ENCODE measurements at places on chromosomes 12 and 14.

- no peak for DNase-seq
Observed at GRCh38 chr14:77529213-77529612, 30.6 kb upstream of the ISM2 start.

DNA sequence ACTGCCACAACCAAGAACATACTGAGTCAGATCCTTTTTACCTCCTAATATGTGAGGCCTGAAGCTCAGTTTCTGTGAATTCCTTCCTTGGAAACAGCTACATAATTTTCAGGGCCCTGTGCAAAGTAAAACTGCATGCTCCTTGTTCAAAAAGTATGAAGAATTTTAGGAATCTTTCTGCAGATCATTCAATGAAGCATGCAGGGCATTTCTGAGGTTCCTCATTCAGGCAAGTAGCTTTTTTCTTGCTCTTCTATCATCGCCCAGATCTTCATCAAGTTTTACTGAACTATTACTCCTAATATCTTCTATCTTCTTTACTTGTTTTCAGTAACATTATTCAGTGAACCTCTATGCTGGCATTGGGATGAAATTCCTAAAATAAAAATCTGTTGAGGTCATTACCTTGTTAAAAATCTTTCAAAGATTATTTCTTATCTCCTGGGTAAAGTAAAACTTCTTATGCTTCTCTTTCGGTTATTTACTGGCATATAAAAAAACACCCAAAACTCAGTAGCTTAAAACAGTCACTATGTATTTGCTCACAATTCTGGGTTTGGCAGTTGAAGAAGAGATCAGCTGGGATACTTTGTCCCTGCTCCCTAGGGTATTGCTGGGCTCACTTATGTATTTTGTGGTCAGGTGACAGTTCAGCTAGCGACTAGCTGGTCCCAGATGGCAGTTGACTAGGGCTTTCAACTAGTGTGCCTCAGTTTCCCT, 42.6 kb upstream of the KRR1 start:
- no peak for DNase-seq

DNA sequence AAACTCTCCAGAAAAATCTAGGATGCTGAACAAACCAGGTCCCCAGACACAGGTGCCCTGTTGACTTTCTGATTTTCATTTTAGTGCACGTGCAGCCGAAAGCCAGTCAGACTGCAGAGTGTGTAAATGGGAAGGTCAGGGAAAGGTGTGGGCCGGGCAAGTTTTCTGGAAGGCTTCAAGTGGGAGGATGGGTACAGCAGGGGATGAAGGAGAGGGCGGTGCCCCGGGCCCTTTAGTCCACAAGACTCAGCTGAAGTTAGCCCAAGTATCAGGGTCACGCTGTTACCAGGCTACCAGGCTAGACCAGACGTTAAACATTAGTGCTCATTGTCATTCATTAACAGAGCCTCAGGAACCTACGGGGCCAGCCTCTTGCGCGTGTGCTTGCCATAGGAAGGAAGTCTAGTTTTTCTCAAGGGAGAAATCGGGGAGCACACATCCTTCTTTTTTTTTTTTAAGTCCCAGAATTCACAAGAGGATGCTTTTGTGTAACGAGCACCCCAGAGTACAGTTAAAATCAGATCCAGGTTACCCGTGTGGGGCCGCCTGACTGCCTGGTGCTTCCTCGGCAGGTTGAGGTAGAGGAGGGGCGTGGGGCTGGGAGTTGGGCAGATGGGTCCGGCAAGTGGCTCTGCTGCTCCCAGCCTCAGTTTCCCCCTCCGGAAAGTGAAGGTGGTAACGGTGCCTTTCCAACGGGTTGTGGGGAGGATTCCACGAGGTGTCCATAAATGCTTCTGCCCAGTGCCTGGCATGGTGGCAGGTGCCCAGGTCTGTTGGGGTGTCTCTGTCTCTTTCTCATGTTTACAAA, 19.1 kb downstream of the BCL7A start:
- DNase-seq, result no peak

- no peak for DNase-seq
Observed at GRCh38 chr12:51924551-51925319, 17.4 kb downstream of the ACVRL1 start.

DNA sequence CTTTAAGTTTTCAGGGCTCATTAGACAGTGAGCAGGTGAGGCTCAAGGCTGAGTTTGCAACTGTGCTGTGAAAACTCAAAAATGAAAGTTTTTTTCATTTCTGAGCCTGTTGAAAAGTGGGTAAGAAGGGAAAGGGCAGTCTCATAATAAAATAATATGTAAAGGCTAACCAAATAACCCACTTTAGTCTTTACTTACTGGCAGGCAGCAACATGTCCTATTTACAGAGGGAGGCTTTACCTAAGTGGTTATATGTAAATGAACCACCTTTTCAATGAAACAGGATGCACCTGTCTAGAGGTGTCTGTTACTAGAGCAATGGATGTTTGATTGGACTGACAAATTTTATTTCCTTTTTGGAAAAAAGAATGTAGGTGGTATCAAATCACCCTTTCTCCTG, 158.0 kb downstream of the ETV6 start:
- no peak for DNase-seq

- DNase-seq, result no peak
Observed at GRCh38 chr14:100709289-100710284, 17.1 kb upstream of the DLK1 start.

GRCh38 chr14:106538201-106538600, 1011.8 kb downstream of the TMEM121 start:
- no peak for DNase-seq

GRCh38 chr14:35112641-35113040, 9.1 kb downstream of the PPP2R3C start:
- no peak for DNase-seq

DNA sequence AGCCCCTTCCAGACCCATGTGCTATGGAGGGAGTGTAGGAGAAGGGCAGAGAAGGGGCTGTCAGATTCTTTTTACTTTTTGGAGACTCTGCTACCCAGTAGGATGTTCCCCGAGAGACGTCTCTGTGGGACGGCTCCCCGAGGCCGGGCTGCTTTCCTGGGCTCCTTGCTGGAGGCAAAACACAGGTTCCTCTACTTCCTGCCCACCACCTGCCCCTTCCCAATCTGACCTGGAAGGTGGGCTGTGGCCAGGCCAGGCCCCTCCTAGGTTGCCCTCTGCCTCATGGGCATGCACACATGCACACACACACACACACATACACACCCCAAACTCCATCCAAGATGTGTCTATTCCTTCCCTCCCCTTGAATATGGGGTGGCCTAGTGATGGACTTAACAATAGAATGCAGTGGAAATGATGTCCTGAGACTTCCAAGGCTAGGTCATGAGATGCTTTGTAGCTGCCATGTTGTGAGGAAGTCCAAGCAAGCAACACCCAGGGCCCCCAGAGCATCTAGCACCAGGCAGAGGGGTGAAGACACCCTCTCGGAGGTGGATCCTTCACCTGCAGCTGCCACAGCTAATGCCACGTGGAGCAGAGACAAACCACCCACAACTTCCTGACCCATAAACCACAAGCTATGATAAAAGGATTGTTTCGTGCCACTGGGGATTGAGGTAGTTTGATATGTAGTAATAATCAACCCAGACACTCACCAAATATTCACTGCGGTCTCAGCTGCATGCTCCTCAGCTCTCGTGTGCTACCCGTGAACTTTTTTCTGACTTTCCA, 1.6 kb upstream of the ASB2 start:
- DNase-seq, result no peak

GRCh38 chr12:121784460-121784859, 9.0 kb downstream of the RHOF start:
- DNase-seq, result no peak

Data from thoracic aorta (tissue), 2 donors.